ENCODE measurements at places on chromosomes 12 and 14. TPM values are rescaled to one million over a fixed set of nuclear protein-coding genes. Genes with fewer than 3 reads are reported as not detected.

FGF6 gene
- total RNA-seq, result not detected

SLC4A8 gene
- total RNA-seq, result 0.25 TPM

FAM234B gene
- total RNA-seq, result 3.4 TPM

- no peak for DNase-seq
Measured at GRCh38 chr12:65014504-65015271, 106.4 kb downstream of the WIF1 start.

- no peak for DNase-seq
Measured at GRCh38 chr12:32828552-32828951, 68.0 kb downstream of the PKP2 start.

CRIP1 gene
- 161 TPM for total RNA-seq

RAD51AP1 gene
- 1.9 TPM for total RNA-seq

CMA1 gene
- total RNA-seq, result not detected

DNA sequence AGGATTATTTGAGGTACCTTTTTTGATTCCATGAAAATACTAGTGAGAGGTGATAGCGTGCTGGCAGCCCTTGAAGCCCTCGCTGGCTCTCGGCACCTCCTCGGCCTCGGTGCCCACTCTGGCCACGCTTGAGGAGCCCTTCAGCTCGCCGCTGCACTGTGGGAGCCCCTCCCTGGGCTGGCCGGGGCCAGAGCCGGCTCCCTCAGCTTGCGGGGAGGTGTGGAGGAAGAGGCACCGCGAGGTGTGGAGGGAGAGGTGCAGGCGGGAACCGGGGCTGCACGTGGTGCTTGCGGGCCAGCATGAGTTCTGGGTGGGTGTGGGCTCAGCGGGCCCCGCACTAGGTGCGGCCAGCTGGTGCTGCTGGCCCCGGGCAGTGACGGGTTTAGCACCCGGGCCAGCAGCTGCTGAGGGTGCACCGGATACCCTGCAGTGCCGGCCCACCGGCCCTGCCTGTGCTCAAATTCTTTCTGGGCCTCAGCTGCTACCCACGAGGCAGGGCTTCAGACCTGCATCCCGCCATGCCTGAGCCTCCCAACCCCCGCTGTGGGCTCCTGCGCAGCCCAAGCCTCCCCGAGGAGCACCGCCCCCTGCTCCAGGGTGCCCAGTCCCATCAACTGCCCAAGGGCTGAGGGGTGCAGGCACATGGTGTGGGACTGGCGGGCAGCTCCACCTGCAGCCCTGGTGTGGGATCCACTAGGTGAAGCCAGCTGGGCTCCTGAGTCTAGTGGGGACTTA lies 7.4 kb downstream of the MOK start:
- no peak for DNase-seq

- DNase-seq, result no peak
Measured at GRCh38 chr12:1339618-1340319, 254.6 kb downstream of the FBXL14 start.

DNA sequence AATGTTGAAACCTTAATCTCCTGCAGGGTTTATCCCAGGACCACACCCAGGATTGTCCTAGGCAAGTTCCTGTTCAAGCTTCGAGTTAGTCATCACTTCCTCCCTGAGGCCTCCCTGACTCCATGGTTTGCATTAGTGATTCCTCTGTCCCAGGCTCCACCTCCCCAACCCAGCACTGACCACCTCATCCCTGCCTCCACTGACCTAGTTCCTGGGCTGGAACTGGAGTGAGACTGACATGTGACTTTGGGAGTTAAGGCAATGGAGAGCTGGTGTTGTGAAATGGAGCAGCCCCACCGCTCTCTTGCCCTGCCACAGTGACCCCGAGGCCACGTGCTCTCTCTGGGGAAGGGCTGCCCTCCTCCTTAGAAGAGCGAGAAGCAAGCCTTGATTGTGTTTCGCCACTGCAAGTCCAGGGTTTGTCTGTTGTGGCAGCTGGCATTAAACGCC lies 15.8 kb upstream of the DTX1 start:
- DNase-seq, result peak; percentile 88

DNA sequence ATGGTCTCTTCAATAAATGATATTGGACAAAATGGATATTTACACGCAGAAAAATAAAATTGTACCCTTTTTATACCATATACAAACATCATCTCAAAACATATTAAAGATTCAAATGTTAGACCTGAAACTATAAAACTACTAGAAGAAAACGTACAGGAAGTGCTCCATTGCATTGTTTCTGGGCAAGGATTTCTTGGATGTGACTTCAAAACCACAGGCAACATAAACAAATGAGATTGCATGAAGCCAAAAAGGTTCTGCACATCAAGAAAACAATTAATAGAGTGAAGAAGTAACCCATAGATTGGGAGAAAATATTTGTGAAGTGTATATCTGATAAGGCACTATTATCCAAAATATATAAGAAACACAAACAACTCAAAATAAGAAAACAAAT lies 812.4 kb downstream of the NRXN3 start:
- no peak for DNase-seq

DNA sequence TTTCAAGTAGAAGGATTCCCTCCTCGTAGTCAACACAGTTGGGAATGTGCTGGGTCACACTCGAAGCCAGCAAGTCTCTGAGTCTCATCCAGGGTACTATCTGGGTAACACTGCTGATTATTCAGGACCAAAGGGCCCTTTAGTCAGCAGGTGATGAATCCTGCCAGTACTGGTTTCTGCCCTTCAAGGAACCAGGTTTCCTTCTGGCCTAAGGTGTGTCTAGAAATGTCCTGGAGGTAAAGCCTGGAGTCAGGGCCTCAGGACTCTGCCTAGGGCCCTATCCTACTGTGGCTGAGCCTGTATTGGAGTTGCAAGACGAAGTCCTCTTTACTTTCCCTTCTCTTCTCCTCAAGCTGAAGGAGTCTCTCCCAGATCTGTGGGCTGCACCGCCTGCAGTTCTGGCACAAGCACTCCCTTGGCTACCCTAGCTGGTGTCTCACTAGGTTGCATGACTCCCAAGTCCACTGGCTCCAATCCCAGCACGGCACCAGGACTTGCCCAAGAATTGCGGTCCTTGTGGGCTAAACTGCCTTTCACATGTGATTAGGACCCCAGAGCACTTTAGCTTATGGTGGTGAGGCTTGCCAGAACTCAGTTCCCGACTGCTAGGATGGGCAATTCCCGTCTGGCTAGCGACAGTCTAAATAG lies 193.7 kb upstream of the PDE3A start:
- no peak for DNase-seq

DNA sequence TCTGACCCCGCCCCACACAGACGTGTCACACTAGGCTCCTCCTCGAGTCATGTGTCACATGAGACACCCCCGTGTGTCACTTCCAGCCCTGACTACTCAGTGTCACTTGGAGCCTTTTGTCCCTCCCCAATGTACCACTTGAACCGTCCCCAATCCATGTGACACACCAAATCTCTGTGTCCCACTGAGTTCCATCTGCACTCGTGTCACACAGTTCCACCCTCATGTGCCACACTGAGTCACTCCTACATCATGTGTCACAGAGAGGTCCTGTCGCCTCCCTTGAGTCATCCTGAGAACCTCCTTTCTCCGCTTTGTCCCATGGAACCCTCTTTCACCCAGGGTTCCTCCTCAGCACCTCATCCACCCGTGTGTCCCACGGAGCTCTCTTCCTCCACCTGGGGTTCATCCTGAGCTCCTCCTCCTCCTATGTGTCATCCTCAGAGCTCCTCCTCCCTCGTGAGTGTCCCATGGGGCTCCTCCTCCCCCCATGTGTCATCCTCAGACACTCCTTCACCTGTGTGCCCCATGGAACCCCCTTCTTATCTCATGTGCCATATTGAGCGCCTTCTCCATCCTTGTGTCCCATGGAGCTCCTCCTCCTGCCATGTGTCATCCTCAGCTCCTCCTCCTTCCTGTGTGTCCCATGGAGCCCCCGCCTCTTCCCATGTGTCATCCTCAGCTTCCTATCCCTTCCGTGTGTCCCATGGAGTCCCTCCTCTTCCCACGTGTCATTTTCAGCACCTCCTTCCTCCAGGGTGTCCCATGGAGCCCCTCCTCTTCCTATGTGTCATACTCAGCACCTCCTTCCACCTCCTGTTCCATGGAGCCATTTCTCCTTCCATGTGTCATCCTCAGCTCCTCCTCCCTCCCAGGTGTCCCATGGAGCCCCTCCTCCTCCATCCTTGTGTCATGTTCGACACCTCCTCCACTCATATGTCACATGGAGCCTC lies 32.0 kb downstream of the RTL1 start:
- no peak for DNase-seq

Data from right cardiac atrium (tissue), 5 donors.